ENCODE measurements at places on chromosomes 2 and 18.
A peak's percentile ranks its signal among the peaks of the same experiment; 100 is the strongest.

GRCh38 chr18:28175930-28176697 is 816 bp downstream of the CDH2 start:
- DNase-seq, result no peak

- DNase-seq, result peak; percentile 11
Measured at GRCh38 chr2:136381722-136382633, 264.0 kb upstream of the CXCR4 start.

- DNase-seq, result no peak
Measured at GRCh38 chr2:240480834-240481623, 45.6 kb downstream of the GPC1 start.

GRCh38 chr18:56210520-56210919 is 427.9 kb downstream of the TXNL1 start:
- DNase-seq, result no peak

GRCh38 chr2:30956995-30957394 is 149.7 kb upstream of the CAPN13 start:
- DNase-seq, result no peak

GRCh38 chr18:36337679-36338402 is 40.3 kb downstream of the FHOD3 start:
- no peak for DNase-seq

- DNase-seq, result no peak
Measured at GRCh38 chr2:181354626-181355025, 102.6 kb upstream of the ITGA4 start.

GRCh38 chr2:71678874-71679273 is 225.5 kb downstream of the DYSF start:
- DNase-seq, result no peak

GRCh38 chr2:7567646-7568045 is 650.4 kb downstream of the RNF144A start:
- peak; percentile 33 for DNase-seq

GRCh38 chr2:1707771-1708418 is 36.4 kb downstream of the PXDN start:
- no peak for DNase-seq

DNA sequence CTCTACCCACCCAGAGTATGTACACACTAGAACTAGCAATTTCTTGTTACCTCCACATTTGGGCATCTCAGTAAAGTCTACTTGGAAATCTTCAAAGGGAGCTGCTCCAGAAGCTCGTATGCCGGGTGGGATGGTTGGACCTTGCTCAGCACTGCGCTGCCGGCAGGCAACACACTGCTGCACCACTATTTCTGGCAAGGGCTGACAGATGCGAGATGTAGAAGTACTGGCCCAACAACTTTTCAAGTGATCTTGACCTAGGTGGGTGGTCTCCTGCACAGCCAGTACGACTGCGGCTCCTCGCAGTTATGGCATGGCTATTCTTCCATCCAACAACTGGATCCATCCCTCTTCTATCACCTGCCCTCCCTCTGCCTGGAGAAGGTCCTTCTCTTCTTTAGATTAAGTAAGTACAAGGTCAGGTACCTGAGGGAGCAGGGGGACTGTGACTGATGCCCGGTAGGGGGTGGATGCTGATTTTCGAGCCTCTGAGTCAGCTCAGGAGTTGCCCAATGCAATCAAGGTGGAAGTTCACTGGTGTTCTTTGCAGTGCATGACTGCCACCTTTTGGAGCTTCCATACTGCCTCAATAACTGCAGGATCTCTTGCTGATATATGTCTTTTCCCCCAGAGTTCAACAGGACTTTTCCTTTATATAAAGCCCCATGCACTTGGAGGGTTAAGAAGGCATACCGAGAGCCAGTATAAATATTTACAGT is 100.4 kb upstream of the SLC1A4 start:
- DNase-seq, result no peak

DNA sequence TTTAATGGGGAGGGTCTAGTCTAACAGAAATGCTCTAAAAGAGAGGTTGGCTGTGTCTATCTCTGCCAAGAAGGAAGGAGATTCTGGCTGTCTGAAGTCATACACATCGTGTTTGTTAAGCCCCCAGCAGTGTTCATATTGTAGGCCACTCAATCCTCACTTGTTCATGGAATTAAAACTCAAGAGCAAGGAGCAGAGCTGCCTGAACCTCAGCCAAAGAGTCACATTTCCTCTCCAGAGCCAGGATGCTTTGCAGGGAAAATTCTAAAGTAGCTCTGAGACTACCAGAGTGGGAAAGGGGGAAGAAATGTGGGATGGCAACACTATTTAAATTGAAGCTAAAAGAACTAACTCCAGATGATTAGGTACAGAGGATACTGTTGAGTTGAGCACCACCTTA is 190.7 kb upstream of the CXCR4 start:
- DNase-seq, result no peak

GRCh38 chr2:235575431-235575830 is 81.6 kb downstream of the AGAP1 start:
- no peak for DNase-seq

- DNase-seq, result no peak
Measured at GRCh38 chr2:203973676-203974075, 37.1 kb downstream of the ICOS start.

- no peak for DNase-seq
Measured at GRCh38 chr2:111958901-111959300, 60.5 kb downstream of the MERTK start.

- no peak for DNase-seq
Measured at GRCh38 chr2:128405981-128406613, 87.4 kb upstream of the HS6ST1 start.

DNA sequence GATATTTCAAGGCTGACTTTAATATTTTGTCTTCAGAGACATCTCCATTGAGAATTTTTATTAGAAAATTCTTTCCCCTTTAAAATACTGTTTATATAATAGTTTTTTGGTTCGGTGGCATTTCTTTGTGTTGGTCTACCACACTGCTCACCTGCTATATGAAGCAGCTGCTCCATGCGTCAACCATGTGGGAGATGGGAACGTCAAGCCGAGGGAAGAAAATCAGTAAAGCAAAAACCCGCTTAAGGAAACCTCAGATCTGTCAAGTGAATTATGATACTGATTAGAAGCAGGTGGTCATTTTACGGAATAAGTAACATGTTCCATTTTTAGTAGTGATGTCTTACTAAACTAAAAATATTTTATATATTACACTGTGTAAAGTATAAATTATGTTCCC is 5.6 kb upstream of the TMEM17 start:
- no peak for DNase-seq

GRCh38 chr2:221450280-221450679 is 121.8 kb downstream of the EPHA4 start:
- no peak for DNase-seq

- DNase-seq, result no peak
Measured at GRCh38 chr2:238225121-238225520, 14.7 kb downstream of the HES6 start.

- no peak for DNase-seq
Measured at GRCh38 chr2:169131587-169132512, 62.5 kb downstream of the DHRS9 start.

DNA sequence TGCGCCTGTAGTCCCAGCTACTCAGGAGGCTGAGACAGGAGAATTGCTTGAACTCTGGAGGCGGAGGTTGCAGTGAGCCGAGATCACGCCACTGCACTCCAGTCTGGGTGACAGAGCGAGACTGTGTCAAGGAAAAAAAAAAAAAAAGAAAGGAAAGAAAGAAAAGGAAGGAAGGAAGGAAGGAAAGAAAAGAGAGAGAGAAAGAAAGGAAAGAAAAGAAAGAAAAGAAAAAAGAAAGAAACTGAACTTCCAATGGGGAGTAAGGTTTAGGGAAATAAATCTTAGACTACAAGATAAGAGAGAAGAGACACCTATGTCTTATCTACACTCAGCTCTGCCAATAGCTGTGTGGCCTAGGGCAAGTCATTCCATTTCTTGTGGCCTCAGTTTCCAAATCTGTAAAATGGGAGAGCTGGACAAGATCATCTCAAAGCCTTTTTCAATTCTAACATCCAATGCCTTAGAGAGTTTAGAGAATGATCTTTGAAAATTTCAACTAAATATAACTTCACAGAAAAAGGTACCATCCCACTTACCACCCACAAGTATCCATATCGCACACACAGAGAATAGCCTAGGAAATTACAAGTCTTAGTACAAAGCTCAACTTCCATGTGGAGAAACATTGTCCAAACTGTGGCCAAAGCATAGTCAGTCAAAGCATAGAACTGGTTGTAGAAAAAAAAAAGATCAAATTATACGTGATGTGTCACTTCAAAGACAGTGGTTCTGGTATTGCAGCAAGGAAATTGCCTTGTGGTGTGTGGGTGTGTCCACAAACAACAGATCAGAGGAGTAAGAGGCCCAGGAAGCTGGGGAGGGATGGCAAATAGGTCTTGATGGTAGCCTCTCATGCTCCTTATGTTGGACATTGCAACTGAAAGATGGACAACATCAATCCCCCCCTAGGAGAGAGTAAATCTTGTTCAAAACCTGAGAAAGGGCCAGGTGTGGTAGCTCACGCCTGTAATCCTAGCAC is 42.4 kb downstream of the SLC14A2 start:
- DNase-seq, result no peak

GRCh38 chr2:189555232-189555631 is 25.4 kb downstream of the SLC40A1 start:
- no peak for DNase-seq

- DNase-seq, result no peak
Measured at GRCh38 chr2:169095621-169096105, 26.3 kb downstream of the DHRS9 start.

DNA sequence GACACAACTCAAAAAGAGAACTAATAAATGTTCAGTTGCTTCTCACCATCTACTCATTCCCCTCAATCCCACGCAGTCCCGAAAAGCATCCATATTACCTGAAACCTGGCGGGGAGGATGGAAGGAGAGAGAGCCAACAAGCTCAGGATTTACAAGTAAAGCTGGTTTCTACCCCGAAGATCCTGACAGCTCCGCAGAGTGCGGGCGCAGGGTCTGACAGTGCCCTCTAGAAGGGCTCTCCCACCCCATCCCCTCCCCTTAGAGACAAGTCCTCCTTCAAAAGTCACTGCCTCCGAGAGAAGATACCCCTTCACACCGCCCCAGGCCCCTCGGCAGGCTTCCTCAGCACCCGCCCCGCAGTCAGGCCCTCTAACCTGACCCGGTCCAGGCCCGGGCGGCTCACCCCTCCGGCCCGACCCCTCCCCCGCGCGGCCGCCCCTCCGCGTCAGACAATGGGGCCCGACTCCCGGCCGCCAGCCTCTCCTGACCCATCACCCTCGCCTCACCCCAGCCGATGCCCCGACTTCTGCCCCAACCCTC is 550 bp downstream of the RAB1A start:
- DNase-seq, result peak; percentile 24

DNA sequence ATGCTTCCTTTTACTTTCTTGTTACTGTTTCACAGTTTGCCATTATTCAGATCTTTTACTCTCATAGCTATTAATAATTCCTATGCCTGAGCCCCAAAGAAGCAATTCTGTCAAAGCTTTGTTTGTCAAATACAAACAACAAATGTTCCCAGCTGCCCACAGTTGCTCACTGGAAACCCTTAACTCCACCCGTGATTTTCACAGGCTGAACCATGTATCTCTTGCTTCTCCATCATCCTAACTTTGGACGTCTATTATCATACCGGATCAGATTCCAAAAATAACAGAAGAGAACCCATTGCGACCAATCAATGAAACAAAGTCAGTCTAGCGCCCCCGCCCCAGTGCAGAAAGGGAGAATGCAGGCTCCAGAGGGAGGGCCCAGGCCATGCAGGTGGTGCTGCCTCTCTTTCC is 24.2 kb downstream of the COLEC12 start:
- DNase-seq, result no peak

DNA sequence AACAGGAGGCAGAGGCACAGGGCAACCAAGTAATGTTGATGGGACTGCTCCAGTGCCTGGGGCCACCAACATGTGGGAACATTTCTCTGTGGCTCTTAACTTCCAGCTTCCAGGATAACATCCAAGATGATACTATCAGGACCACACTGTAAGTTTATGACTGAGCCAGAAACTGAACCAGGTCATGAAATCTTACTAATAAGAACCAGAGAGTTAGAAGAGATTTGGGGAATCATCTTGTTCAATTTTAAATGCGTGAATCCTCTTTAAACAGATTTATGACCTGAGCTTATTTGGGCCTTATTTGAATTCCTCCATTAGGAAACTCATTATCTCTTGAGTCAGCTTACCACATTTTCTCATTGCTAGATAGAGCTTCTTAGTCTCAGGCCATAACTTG is 45.0 kb downstream of the MAP2 start:
- DNase-seq, result no peak

DNA sequence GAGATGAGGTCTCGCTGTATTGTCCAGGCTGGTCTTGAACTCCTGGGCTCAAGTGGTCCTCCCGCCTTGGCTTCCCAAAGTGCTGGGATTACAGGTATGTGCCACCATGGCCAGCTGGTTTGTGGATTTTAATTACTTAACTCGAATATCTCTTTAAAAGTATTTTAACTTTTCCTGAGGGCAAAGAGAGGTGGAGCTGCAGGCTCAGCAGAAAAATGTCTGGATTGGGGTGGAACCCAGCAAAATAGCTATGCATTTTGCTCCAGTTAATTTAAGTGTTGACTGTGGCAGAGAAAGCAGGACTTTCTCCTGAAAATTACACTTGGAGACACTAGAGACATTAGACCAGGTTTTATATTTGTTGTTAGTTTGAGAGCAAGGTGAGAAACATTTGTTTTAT is 35.5 kb upstream of the TXNDC2 start:
- no peak for DNase-seq

GRCh38 chr2:32446369-32446768 is 89.5 kb downstream of the BIRC6 start:
- no peak for DNase-seq

DNA sequence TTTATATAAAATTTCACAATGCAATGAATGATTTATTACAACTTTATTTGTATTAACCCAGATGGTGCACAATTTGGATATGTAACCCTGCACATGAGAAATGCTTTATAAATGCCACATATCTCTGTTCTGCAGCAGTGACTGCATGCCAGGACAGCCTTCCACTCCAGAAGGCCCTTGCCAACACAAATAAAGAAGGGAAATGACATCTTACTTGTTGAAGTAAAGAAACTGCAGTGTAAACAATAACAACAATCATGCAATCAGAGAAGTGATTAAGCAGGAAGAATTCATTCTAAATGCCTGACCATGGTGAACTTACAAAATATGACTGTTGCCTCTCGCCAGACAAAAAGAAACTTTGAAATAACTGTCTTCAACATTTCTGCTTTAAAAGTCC is 129.9 kb upstream of the CHST9 start:
- DNase-seq, result no peak

DNA sequence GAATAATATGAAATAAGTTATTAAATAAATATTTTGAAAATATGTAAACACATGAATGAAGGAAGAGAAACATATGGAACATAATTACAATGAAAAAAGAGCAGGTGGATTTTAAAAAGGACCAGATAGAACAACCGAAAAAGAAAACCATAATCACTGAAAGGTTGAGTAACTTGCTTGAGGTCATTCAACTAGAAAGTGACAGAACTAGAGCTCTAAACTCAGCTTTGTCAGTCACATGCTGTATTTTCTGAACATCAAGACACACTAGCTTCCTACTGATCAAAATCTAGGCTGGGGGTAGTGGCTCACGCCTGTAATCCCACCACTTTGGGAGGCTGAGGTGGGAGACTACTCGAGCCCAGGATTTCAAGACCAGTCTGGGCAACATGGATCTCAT is 30.0 kb upstream of the ITGAV start:
- DNase-seq, result no peak
